Activated T-helper 1 cell treated with anti-CD3 and anti-CD28 coated beads, Interleukin-2, amount 50 U/mL, for 16 hours (primary cell): ENCODE measurements at places on chromosomes 12 and 14.

DNA sequence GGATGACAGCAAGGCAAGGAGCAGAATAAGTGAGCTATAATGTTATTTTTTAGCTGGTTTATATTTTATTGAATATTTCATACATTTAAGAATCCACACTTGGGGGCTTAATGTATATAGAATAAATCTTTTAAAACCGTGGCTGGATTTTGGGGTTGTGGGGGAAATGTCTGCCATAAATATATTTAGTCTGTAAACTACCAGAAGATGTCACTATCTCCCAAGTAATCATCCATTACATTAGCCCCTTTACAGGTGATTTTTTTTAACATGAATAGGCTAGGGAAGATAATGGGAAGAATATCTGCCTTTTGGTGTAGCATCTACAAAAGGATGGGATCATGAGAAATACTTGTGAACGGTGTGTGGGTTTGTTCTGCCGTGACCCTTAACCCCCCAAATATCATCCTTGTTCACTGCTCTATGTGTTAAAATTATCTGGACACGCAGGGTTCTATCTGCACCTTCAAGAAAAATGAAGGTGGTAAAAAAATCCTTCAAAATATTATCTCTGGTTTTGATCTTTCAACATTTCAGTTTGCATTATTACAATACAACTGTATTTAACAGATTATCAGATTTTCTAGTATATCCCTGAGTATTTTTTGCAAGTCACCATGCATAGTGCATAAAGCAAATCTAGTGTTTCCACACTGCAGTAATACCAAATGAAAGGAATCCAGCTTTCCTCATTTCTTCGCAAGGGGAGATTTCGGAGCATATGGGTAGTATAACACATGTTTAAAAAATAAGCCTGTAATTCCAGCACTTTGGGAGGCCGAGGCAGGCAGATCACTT is 8.0 kb upstream of the SLC17A8 start:
- no peak for DNase-seq

DNA sequence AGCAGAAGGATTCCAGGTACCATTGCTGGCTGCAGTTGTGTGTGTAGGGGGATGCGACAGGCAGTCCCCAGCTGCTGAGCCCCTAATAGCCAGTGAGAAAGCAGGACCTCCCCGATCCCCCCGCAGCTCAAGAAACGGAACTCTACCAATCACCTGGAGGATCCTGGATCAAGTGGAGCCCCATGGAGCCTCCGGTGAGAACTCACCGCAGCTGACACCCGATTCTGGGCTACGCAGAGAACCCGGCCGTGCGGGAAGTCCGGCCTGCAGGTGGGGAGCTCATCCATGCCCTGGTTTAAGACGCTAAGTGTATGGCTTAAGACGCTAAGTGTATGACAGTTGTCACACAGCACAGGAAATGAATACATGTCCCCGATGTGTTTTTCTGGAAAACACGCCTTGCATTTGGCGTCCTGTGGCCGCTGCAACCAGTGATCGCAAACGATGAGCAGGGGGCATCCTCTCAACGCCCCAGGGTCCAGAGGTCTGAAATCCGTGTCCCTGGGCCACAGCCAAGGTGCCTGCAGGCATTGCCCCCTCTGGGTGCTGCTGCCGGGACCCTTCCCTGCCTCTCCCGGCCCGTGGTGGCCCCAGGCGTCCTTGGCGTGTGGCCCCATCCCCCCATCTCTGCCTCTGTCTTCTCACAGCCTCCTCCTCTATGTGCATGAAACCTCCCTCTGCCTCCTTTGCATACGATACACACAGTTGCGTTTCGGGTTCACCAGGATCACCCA is 75.1 kb downstream of the KIF26A start:
- DNase-seq: no peak

GRCh38 chr14:105201925-105202513 is 20.9 kb upstream of the NUDT14 start:
- no peak for DNase-seq

DNA sequence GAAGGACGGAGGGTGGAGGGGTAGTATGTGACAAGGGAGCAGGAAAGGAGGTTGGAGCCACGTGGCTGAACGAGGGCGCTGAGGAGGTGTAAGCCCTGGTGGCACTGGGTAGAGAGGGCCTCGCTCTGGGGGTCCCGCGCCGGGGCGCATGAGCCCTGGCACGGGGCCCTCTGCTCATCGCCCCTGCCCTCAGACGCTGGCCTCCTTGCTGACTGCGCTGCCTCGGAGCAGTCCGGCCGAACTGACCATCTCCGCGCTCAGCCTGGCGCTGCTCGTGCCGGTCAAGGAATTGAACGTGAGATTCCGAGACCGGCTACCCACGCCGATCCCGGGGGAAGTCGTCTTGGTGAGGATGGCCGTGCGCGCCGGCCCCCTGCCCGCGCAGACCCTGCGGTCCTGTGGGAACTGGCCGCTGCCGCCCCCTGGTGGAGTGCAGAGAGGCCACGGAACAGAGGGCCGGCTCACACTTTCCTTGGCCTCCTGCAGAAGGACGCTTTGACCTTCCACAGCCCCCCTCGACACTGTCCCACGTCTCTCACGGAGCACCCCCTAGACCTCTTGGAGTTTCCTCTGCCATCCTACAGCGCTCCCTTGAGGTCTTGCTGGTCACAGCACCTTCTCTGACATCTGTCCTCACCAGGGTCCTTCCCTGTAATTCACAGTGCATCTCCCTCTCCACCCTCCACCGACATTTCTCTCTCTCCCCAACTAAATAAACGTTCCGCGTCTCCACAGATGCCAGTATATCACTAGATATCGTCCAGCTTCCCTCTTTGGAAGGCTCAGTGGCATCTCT is 10.5 kb downstream of the ARHGEF25 start:
- no peak for DNase-seq

GRCh38 chr14:78023112-78023511 is 147.1 kb upstream of the NRXN3 start:
- no peak for DNase-seq

- no peak for DNase-seq
These were observed 4.0 kb downstream of the CPSF6 start for GRCh38 chr12:69243099-69244084.

GRCh38 chr14:50068496-50068895 is 47.9 kb downstream of the VCPKMT start:
- no peak for DNase-seq

DNA sequence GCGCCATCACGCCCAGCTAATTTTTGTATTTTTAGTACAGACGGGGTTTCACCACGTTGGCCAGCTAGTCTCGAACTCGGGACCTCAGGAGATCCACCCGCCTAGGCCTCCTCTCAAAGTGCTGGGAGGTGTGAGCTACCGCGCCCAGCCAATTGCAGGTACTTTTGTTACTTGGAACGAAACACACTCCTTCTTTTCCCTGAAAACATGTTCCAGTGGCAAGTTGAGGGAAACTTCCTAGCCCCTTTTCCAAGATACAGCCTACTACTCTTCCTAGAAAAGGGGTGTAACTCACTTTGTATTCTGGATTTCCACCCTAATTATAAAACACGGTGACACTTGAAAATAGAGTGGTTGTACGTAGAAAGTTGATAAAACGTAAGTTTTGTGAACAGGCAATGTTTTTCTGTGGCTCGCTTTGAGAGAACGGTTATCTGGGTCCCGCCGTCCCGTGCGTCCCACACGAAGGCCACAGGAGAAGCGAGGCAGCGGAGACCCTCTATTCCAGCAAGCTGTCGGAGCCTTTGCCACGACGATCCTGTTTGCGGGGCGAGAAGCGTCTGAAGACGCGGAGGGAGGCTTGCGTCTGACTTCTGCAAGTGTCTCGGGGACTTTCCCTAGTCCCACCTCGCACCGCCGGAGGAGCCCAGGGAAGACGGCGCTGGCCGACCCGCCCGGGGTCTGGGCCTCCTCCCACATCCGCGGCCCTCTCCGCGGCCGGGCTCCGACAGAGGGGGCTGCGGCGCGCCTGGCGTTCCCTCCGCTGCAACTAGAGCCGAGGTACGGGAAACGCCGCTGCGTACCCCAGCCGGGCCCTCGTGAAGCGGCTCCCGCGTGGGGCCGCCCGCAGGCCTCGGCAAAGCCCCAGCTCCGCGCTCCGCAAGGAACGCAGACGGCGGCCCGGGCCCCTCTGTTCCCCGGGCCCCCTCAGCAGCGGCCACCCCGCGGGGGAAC is 745 bp downstream of the CDCA4 start:
- peak; percentile 35 for DNase-seq

- no peak for DNase-seq
These were observed 69.5 kb downstream of the TMEM30B start for GRCh38 chr14:61211476-61212255.

- DNase-seq: peak; percentile 22
These were observed 11.1 kb upstream of the KRT7 start for GRCh38 chr12:52221912-52222457.

- no peak for DNase-seq
These were observed 25.7 kb downstream of the PPP1CC start for GRCh38 chr12:110717037-110717436.

GRCh38 chr12:113112043-113112899 is 23.3 kb downstream of the RASAL1 start:
- DNase-seq: no peak

GRCh38 chr12:123843912-123844748 is 82.0 kb downstream of the DNAH10 start:
- no peak for DNase-seq

DNA sequence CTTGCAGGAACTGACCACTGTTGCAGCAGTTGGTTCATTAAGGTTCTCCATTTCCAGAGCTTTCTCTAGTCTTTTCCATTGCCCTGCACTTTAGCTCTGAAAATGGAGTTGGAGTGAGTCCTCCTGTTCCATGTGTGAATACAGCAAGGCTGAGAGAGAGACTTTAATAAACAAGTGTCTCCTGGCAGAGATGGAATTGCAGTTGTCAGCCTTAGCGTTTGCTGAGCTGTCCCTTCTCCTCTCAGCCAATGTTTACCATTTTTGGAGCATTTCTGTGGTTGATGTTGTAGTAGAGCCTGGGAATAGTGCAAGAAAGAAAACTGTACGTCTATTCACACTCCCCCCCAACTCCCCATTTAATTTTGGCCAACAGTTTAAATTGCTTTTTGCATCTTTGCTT is 7.5 kb upstream of the MANSC4 start:
- no peak for DNase-seq

- peak; percentile 25 for DNase-seq
These were observed 189.6 kb downstream of the DUSP6 start for GRCh38 chr12:89162589-89163261.

GRCh38 chr14:105065280-105066228 is at the start of gene GPR132:
Gene GPR132, minus strand, starts transcription at chr14:105065430. Its CDS starts 10,010 bp downstream, at chr14:105055420.
- peak; percentile 70 for DNase-seq

DNA sequence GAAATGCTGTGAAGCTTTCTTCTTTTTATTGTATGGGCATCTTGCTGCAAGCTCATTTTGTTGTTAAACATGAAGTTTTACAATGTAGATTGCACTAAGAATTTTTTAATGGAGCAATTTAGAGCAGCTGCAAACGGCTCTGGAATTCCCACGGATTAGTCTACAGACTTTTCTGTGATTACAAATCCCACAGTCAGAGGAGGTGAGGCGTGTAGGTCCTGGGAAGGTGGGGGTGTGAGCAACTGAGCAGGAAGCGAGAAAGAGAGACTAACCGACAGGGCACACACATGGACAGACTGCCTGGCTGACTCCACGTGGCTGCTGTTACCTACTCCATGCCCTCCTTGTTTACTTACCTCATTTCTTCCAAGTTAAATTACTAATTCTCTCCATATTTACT is 348.5 kb downstream of the NPAS3 start:
- no peak for DNase-seq

GRCh38 chr14:61462566-61463193 is 141.3 kb downstream of the PRKCH start:
- no peak for DNase-seq

GRCh38 chr14:71460091-71460490 is 472.1 kb upstream of the RGS6 start:
- no peak for DNase-seq

DNA sequence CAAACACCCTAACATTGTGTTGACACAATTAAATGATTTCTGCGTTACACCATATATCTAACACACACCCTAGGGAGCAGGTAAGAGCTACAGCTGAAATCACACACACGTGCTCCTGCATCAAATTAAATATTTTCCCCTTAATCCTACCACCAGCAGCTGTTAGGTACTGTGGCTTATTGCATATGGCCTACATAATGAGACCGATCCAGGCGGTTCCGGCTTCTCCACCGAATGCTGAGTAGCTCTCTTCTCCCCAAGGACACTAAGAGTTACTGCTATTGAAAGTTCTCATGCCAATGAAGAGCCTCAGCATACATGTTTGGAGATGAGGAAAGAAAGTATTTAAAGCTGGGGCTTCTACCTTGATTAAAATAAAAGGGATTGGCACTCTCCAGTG is 472.2 kb upstream of the STXBP6 start:
- no peak for DNase-seq

DNA sequence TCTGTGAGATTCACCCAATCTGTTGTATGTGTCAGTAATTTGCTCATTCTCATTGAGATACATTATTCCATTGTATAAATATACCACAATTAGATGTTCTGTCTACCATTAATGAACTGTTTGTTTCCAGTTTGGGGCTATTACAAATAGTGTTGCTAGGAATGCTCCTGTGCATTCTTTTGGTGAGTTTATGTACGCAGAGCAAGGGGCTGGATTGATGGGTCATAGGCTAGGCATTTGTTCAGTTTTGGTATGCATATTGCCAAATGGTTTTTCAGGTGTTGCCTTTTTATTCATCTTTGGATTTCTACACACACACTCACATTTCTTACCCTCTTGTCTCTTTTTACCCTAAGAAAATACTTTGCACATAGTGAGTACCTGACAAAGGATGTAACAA is 93.4 kb downstream of the GPATCH2L start:
- DNase-seq: no peak

GRCh38 chr12:33440477-33440876 is 858 bp upstream of the SYT10 start:
- no peak for DNase-seq

- no peak for DNase-seq
These were observed 143.8 kb downstream of the ACSS3 start for GRCh38 chr12:81221681-81222080.

DNA sequence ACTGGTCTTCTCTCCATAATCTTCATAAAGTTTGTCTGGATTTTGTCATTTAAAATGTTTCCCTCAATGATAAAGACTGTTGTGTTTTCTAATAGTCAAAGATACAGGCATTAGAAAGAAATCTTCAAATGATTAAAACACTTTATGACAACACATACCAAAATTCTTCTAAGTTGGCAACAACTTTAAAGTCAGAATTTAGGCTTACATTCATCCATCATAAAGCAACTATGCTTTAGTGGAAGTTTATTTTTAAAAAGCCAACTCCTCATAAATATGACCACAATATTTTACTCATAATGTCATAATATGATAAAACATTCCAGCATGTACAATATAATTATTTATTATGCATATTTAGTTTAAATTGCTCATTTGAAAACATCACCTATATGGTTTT is 17.2 kb upstream of the CCER1 start:
- no peak for DNase-seq

- DNase-seq: no peak
These were observed 148.2 kb downstream of the SLC38A6 start for GRCh38 chr14:61129168-61129745.

- no peak for DNase-seq
These were observed 34.0 kb upstream of the PLEKHG7 start for GRCh38 chr12:92668739-92669138.
